AG09309 (cell line): ENCODE measurements at places on chromosomes 5 and 9.

- no peak for DNase-seq
Observed at GRCh38 chr5:30997681-30998080, 195.8 kb upstream of the CDH6 start.

GRCh38 chr9:137085920-137086530 is 760 bp upstream of the MAN1B1 start:
- DNase-seq = no peak

GRCh38 chr9:69865986-69866385 is 45.4 kb downstream of the CFAP95 start:
- no peak for DNase-seq

GRCh38 chr5:112549605-112550166 is 130.6 kb upstream of the EPB41L4A start:
- DNase-seq = no peak

- no peak for DNase-seq
Observed at GRCh38 chr9:136537411-136537810, 8.4 kb downstream of the NOTCH1 start.

GRCh38 chr5:36728697-36729543 is 122.5 kb downstream of the SLC1A3 start:
- DNase-seq = no peak

- no peak for DNase-seq
Observed at GRCh38 chr5:57313716-57314115, 139.9 kb downstream of the GPBP1 start.

DNA sequence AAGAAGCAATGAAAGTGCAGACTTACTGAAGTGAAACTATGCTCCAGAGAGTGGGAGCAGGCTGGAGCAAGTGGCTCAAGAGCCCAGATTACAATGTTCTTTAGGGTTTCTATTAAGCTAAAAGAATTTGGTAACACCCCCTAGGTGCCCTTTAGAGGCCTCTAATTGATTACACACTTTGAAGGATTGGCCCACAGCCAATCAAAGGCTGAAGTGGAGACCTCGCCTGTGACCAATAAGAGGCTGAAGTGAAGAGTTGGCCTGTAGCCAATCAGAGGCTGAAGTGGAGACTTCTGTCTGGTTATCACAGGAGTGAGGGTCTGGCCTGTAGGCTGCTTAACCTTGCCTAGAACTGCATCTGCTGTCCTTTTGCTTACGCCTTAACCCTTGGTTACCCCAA is 46.7 kb upstream of the SPATA31C2 start:
- DNase-seq = no peak

DNA sequence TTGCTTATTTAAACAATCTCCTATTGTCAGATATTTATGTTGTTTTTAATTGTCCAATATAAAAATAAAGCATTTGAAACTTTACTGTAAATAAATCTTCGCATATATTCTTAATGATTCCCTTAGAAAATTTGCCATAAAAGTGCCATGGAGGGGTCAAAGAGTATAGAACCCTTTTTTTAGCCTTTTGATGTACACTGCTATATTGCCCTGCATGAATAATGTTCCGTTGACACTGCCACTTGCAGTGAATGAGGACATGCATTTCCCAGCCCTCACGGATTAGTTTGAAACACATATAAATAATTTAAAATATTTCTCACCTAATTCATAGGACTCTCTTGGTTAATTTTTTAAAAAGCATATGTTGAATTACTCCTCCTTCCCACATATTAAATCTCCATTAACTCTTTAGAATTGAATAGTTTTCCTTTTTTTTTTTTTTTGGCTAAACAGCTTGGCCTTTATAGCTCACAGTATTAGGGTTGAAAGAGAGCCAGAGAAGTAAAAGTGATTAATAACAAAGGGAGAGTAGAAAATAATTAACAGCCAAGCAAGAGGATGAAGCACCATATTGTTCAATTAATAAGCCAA is 129.8 kb upstream of the SGCD start:
- DNase-seq = no peak

GRCh38 chr5:148760945-148761638 is 65.3 kb upstream of the ADRB2 start:
- DNase-seq = no peak

GRCh38 chr9:107584186-107584585 is 94.6 kb upstream of the KLF4 start:
- DNase-seq = no peak

GRCh38 chr9:2599896-2600295 is 21.7 kb upstream of the VLDLR start:
- no peak for DNase-seq

GRCh38 chr5:74316064-74316603 is 324.4 kb downstream of the ENC1 start:
- peak; percentile 89 for DNase-seq

GRCh38 chr9:117644133-117644931 is 59.9 kb upstream of the TLR4 start:
- DNase-seq = peak; percentile 11

GRCh38 chr9:75504721-75505120 is 385.8 kb upstream of the PCSK5 start:
- no peak for DNase-seq

- DNase-seq = no peak
Observed at GRCh38 chr5:15993919-15994318, 185.7 kb downstream of the MARCHF11 start.

GRCh38 chr5:35862126-35862525 is 5.4 kb downstream of the IL7R start:
- no peak for DNase-seq

DNA sequence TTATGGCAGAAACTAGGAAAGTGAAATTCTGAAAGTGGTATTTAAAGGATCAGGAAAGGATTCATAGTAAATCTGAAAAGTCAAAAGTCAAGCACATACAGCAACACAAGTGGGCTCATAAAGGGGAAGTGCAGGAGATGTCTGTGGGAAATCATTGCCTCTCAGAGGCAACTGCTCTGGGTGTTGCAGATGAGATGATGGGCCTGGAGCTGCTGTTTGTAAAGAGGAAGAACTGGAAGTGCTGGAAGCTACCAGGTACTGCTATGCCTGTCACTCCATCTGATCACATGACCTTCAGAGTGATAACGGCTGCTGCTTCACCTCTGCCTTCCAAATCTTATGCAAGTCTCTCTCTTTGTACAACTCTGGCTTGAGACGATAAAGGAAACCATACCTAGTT is 55.9 kb downstream of the ADRB2 start:
- DNase-seq = no peak

DNA sequence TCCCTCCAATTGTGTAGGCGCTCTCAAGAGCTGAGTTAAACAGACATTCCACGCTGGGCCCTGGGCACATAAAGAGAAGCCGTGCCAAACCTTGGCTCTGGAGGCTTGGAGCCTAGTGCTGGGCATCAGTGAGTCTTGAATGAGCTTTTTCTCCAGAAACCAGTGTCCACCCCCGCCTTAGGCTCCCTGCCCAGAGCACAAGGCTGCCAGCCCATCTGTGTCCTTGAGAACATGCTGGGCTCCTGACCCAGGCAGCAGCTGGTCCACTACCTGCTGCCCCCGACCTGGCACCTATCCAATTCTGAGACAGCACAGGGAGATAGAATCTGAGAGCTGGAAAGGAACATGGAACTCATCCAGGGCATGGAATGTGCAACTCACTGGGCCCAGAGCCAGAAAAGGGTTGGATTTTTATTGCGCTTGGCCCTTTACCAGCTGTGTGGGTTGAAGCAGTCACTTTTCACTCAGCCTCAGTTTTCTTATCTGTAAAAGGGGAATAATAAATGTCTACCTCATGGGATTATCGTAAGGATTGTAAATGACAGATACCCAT is 92.4 kb upstream of the CPLX2 start:
- DNase-seq = no peak

- DNase-seq = no peak
Observed at GRCh38 chr9:78994471-78994870, 577.3 kb upstream of the TLE4 start.

- DNase-seq = no peak
Observed at GRCh38 chr5:73893813-73894212, 267.8 kb downstream of the ARHGEF28 start.

GRCh38 chr5:43941806-43942205 is 338.8 kb downstream of the NNT start:
- no peak for DNase-seq

DNA sequence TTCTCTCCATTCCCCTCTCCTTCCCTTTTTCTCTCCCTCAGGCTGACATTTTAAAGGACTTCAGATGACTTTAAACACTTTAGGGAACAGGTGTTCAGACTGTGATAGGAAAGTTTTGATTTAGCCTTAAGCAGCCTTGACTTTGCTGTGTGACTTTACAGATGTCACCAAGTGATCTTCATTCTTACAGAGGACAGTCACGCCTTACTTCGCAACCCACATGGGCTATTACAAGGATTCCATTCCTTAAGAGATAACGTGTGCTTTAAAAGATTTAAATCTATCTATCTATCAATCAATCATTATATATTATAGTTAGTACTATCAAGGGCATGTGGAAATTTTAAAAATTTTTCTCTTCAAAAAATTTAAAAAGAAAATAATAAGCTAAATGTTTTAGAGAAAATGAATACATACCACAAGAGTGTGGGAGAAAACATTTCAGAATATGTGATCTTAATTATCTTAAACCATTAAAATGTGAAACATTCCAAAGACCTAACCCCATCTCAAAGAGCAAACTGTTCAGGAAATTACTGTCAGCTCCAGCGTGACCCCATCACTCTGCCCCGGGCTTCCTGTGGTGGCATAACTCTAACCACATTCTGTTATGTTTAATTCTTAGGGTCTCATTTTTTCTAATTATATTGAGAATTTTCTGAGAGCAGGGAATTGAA is 530.5 kb downstream of the SEMA5A start:
- peak; percentile 29 for DNase-seq

DNA sequence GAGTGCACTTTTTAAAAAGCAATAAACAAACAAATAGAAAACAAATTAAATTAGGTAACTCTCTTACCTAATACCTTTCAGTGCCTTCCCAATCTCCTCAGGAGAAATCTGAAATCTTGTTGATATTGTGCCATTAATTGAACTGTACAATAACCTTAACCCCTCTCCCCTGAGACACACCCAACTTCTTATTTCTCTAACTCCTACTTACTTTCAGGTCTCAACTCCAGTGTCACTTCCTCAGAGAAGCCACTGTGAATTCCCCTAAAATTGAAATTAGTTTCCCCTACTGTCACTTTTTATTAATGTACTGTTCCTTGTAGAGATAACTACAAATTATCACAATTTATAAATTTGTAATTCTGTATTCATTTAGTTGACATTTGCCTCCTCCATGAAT is 295.3 kb upstream of the TNC start:
- no peak for DNase-seq

GRCh38 chr5:34452170-34452828 is 203.8 kb upstream of the RAI14 start:
- no peak for DNase-seq

DNA sequence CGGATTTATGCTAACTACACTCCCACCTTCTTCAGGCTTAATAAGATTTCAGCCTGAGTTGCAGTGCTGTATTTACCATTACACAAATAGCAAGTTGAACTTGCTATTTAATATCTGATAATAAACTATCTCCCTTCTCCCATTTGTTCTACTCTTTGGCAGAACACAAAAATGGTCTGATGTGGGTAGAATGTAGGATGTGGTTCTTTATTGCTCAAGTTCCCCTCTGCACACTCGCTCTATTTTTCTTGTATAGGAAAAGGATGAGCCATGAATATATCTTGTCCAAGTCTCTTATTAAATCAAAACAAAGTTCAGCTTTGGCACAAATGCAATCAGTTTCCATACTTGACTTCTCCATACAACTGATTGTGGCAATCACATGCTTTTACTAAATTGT is 37.2 kb upstream of the KIF2A start:
- DNase-seq = no peak

DNA sequence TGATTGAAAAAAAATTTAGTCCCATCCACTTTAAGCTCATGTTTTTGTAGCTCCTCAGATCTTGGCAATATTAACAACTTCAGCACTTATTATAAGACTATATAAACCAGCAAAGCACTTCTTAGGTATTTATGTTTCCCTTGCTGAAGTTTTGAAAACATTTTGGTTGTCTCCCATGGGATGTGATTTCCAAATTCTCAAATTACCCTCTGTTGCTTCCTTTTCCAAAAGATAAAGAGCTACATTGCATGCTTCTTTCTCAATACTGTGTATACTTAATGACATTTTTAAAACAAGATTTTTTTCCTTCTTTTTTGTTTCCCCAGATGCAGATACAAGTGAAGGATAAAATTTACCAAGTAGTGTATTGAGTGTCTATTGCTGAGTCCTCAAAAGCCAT is 567.1 kb downstream of the CSNK1G3 start:
- no peak for DNase-seq

- DNase-seq = no peak
Observed at GRCh38 chr5:150457121-150457520, 7.6 kb upstream of the RPS14 start.

DNA sequence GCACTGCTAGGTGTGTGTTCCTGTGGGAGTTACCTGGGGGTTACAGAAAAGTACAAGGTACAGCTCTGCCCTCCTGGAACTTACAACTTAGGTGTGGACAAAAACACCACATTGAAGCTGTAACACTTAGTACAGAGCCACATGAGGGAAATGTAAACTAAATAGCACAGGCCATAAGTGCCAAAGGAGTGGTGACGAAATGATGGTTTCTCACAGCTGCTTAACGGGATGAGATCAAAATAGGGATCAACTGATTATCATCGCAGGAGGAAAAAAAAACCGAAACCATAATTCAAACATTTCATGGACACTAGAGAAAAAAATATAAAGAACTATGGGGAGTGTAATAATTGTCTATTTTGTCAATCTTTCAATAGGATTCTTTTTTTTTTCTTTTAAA is 5.9 kb downstream of the LIX1 start:
- no peak for DNase-seq

DNA sequence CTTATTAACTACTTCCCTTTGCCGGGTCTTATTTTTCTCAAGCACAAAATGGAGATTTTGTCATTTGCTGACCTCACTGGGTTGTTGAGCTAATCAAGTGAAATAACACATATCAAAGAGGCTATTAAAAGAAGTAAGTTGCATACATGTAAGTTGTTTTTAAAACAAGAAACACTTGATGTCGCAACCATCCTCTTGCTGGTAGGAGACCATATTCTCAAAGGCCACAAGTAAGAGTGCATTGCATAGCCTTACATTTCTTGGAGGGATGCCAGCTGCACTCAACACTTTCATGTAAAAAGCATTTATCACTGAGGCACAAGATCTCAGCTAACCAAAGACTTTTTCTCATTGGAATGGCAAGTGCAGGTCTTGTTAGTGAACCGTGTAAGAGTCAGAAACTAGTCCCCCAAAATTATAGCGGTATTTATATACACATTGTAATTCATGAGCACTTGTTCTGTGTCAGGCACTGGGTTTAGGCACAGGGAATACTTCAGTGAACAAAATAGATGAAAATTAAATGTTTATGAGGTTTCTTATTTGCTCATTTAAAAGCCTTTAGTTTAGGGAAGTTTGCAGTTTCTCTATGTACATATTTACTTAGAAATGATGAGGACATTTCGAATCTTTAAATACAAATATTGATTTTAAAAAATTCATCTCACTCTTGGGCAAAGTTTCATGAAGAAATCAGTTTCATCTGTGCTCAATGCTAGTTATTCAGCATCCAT is 72.0 kb downstream of the ZFAND5 start:
- no peak for DNase-seq

DNA sequence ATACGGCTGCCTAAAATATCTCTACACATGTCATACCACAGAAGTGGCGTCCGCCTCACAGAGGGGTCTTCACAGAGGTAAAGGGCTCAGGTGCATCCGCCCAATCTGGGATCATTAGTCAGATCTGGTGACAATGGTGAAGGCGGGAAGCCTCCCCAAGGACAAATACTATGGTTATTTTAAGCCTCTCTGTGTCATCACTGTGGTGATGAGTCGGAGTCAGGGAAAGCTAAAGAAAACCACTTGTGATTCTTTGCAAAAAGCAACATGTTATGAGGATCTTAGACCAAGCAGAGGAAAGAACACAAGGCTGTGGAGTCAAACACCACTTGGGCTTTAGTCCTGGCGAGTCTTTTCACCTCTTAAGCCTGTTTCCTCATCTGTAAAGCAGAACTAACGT is 190.4 kb downstream of the DRD1 start:
- no peak for DNase-seq
